ENCODE measurements at places on chromosomes 2 and 18.
A peak's percentile ranks its signal among the peaks of the same experiment; 100 is the strongest.

DNA sequence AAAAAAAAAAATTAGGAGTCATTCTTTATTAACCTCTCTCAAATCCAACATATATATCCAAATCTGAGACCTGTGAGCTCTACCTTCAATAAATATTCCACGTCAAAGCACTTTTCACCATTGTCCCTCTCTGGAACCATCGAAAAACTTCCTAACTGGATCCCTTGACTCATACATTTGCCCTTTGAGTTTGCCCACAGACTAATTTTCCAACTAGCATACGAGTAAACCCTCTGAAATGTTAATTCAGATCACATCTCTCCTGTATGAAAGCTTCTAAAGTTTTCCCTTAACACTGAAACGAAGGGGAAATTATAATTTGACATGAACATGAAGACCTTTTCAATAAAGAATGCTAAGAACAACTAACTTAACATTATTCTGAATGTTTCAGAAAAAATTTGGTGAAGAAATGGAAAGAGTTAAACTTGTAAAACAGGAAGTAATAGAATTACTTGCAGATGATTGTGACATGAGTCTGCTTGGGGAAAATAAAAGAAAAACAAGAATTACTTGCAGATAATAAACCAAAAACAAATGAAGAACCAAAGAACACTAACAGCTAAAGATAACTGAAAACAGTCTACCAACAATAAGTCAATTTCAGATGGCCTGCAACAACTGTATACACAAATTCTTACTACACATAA, 110.6 kb downstream of the C2orf74 start:
- DNase-seq = no peak

- no peak for DNase-seq
These were observed 665.1 kb upstream of the ZEB2 start for GRCh38 chr2:145184741-145185651.

DNA sequence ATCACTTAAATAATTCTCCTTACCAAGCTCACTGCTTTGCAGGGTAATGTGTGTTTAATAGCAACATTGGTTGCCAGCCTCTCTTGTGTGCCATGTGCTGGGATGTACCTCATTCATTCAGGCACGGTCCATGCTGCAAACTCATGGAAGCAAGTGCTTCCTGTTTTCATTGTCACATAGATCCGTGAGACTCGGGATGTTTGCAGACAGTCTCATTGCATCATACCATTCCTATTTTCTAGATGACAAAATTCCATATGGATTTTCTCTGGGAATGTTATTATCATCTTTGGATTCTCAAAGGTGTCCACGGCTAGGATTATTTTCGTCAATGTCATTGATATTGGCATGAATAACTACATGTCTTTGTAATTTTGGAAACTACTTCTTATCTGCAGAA, 60.0 kb upstream of the HDAC4 start:
- DNase-seq = no peak

DNA sequence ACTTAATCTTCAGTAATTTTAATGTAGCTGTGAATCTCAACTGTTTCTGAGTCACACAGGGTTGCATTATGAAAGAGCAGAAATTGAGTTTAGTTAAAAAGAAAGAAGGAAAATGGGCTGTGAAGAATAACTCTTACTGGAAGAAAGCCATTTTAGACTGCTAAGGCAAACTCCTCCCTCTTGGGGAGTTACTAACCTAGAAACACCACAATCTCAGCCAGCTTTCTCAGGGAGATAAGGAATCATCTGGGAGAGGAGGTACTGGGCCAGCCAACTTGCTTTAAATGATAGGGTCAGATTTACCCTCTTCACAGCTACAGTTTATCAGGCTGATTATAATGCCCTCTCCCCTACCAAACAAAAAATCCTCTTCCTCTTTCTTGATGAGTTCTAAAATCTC, 119.5 kb downstream of the CCDC148 start:
- DNase-seq = no peak

GRCh38 chr2:204108330-204108751, 171.8 kb downstream of the ICOS start:
- peak; percentile 31 for DNase-seq

DNA sequence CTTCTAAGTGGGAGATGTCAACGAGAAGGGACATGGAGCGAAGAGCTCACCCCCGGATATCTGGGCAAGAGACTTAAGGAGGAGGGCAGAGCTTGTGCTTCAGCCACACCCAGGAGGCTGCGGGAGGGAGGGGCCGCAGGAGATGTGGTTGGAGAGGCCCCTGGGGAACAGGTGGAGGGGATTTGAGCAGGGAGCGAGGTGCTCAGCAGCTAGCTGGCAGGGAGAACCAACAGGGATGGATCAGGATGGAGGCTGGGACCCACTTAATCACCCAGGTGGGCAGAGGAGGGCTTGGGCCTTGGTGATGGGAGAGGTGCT, 78.3 kb downstream of the MBP start:
- DNase-seq = no peak

- DNase-seq = no peak
These were observed 161.6 kb downstream of the LDLRAD4 start for GRCh38 chr18:13379930-13380690.

DNA sequence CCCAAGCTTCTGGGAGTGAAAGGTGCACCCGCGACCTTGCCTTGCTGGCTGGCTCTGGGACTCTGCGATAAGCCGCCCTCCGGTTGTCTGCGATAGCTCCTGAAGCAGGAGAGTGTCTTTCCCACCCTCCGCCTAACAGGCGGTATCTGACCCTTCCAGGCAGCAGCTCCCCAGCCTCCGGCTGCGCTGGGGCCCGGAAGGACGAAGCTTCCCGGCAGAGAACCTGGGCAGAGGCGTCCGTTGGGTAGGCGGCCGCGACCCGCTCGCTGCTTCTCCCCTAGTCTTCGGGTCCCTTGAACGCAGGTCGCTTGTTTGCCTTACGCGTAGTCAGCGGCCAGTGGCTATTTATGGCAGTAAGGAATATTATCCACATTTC, 446 bp upstream of the RHBDD1 start:
- no peak for DNase-seq

DNA sequence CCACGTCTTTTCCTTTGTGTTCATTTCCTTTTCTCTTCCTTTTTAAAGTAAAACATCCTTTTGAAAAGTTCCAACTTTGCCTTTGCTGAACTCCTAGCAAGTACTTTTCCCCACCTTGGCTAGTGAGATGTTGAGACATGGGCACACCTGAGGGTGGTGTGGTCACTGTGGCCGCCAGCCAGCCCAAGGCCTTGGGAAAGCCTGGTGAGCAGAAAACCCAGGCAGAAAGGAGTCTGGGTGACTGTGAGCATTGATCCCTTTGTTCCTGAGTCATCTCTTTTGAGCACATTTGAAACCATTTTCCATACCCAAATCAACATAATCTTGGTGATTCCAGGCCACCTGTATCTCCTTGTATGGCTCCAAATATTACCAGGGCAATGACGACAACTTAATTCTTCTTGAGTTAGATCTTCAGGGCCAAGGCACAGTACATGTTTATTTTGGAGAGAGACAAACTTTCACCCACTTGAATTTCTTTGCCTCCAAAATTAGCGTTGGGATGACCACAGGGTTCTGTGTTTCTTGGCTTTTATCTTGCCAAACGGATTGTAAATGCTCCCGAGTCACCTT, 14.5 kb downstream of the EPAS1 start:
- no peak for DNase-seq

- DNase-seq = no peak
These were observed 319.0 kb upstream of the PKDCC start for GRCh38 chr2:41728788-41729338.

- no peak for DNase-seq
These were observed 482.4 kb upstream of the GCFC2 start for GRCh38 chr2:76193089-76193488.

DNA sequence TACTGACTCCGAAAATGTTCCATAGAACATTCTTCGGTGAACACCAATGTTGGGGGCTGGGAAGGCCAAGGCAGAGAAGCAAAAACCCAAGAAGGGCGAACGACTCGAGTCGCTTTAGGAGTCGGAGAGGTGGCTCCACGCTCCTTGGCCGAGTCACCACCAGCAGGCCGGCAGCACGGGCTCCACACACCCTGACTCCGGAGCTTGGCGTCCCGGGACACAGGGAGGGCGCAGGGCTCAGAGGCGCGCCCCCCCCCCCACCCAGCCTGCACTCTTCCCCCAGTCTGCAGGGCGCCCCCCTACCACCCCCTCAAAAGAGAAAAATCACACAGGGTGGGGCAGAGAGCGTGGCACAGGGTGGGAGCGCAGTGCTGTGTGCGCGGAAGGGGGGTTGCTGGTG, 7.5 kb upstream of the ADI1 start:
- no peak for DNase-seq

DNA sequence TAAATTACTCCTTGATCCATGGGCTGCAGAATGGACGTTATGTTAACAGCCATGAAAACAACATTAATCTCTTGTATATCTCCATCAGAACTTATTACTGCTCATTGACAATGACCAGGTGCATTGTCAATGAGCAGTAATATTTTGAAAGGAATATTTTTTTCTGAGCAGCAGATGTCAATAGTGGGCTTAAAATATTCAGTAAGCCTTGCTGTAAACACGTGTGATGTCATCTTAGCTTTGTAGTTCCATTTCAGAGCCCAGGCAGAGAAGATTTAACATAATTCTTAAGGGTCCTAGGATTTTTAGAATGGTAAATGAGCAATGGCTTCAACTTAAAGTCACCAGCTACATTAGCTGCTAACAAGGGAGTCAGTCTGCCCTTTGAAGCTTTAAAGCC, 26.6 kb downstream of the CFAP210 start:
- no peak for DNase-seq

- no peak for DNase-seq
These were observed 302.9 kb upstream of the NXPH2 start for GRCh38 chr2:139083121-139083520.

DNA sequence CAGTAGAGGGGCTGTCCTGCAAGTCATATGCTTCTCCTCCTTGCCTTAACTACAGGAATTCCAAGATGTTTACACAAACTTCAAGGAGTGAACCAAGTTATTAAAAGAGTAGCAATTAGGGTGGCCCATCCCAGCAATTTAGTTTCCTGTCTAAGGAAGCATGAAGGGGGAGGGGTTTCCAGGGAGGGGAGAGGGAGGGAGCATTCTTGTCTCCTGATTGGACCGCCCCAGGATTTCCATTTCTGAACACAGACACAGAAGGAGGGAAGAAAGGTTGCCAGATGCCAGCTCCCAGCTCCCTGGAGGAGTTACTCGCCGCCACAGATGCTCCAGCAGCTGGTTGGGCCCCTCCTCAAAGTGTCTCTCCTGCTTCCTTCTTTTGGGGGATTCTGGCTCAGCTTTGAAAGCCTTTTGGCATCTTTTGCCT, 107.6 kb downstream of the TRIB2 start:
- no peak for DNase-seq

DNA sequence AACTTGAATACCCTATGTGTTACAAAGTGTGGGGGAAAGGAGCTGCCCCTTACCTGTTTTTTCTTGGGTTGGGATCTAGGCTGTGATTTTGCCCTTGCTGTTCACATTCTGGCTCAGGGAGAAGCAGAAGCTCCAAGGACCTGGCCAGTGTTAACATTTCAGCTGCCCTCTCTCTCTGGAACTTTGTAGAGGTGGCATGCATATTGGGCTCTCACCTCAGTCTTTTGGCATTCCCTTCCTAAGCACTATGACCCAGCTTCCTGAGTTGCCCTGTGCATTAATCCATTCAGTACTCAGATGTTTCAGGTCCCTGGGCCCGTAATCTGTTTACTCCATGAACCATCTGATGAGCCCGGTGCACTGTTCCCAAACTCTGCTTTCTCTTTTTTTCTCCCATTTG, 12.1 kb downstream of the LCLAT1 start:
- DNase-seq = no peak

DNA sequence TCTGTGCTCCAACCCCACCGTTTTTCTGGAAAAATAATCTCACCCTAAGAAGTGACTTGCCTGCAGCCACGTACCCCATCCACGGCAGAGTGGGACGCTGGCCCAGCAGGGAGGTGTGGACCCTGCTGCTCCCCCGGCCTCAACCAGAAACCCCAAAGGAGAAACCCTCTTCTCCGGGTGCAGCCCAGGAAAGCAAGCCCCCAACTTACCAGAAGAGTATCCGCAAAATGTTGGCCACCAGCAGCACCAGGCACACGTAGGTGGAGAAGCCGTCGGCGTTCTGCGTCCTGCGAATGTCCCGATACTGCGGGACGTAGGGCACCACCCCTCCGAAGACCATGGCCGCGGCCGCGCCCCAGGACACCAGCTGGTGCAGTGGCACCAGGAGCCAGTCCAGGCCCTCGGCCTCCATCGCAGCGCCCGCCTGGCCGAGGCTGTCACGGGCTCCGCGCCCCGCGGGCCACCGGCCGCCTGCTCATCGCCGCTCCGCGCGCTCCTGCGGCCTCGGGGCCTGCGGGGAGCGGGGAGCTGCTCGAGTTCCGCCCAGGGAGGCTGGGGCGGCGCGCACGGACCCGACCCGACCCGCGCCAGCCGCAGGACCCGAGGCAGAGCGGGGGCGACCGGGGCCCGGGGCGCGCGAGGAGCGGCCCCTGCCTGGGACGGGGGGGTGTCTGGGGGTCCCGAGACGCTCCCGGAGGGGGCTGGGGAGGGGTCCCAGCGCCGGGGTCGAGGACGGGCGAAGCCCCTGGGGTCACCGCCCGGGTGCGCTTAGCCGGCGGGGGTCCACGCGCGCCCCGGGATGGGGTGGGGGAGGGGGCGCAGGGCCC, 725 bp downstream of the SLC66A2 start:
- no peak for DNase-seq

DNA sequence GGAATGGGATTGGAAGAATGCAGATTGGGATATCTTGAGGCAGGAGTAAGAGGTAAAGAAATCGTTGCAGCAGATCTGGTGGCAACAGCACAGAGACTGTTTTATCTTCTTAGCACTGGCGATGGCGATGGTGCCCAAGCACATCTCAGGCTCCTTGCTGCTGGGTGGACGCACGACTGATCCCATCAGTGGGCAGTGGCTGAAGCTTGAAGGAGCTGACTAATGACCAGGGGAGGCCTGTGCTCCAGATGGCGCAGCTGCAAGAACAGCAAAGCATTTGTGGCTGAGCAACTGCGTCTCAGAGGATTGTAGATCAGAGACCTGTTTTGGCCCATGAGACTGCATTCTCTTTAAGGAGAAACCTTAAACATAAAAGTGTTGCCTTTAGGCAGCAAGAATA, 54.6 kb downstream of the GALR1 start:
- DNase-seq = no peak

DNA sequence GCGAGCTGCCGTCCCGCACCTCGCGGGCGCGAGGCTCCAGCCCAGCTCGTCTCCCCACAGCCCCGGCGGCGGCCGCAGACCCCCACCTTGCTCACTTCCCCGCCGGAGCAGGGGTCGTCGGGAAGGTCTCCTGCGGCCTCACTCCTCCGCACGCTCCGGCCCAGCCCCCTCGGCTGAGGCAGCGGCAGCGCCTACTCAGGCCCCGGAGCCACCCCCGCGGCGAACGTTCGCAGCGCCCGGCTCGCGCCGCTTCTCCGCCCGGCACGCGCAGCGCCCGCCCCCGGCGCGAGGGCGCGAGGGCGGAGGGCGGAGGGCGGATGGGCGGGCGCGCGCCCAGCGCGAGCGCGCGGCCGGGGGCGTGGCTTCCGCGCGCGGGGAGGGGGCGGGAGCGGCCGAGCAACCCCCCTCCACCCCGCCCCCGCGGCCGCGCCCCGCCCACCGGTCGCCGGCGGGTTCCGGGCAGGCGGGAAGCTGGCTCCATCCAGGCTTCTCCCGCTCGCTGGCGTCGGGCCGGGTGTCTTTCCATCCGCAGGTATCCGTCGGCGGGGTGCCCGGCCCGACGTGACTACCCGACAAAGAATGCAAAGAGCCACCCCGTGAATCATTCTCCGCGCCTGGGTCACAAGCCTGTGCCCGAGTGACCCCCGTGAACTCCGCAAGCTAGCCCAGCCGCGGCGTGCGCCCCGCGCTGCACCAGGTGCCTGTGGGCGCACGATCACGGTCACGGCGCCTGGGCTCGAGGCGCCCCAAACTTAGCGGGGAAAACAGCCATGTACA, at the start of gene DTNB:
DTNB (minus strand) TSS at position 278 of the 777 bp plus-strand sequence. CDS start 20,917 bp downstream, outside the sequence.
- DNase-seq = no peak
